Effector memory CD4-positive, alpha-beta T cell (primary cell): ENCODE measurements at places on chromosomes 2 and 18.

- DNase-seq = no peak
Observed at GRCh38 chr2:149094217-149095015, 55.9 kb downstream of the LYPD6B start.

DNA sequence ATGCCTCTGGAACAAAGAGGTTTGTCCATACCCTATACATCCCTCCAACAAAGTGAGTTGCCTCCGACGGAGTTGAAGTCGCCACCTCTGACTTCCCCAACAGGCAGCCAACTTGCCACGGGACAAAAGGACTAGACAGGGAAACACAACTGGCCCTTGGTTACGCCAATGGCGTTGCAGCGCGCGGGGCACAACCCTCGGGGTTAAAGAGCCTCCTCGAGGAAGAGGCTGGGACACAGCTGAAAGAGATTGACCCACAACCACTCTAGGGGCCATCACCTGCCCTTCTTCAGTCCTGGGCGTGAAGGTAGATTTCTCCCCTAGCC is 545 bp downstream of the GTF3C2 start:
- no peak for DNase-seq

DNA sequence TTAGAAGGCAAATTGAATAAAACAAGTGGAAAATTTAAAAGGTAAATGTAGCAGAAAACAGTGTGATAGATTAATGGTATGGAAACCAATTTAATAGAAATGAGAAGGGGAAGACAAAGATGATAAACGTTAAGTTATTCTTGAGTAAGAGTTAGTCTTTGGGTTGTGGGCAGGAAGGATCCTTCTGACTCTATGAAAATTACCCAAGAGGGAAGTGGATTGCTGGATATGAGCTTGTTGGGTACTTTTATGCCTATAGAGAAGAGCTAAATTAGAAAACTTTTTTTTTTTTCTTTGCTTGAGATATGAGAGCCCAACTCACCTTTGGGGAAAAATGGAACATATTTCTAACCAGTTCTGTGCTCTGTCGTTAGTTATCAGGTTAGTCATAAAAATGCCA is 144.0 kb downstream of the LDLRAD4 start:
- DNase-seq = no peak

DNA sequence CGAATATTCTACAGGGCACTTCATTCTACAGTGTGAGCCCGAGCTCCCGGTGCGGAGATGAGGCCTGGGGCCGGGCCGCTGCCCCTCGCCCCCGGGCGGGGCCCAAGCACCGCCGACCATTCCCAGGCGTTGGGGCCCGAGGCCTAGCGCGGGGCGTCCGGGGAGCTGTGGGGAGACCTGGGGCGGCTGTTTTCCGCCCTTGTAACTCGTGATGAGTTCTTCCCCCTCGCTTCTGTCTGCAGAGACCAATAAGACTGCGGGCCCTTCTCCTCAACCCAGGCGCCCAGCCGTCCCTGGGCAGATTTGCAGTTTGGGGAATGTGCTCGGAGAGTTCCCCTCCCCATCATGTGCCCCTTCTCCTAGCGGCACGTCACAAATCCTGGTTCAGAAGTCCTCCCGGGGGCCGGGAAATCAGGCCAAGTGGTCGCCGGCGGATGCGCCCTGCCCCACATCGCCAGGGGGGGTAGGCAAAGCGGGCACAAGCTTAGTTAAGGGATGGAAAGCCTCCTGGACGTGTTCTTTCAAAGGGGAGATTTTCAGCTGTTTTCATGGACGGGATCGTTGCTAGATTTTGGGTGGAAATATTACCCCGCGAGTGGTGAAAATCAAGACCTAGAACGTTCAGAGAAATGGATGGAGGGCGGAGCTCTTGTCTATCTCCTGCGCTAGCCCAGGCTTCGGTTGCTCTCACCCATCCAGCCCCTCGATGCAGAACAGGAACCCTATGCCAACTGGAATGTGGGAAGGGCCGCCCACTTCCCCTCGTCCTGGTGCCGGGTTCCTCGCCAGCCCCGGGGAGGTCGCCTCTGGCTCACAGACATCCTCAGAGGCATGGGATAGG is 18.8 kb upstream of the HAAO start:
- DNase-seq = peak; percentile 26

DNA sequence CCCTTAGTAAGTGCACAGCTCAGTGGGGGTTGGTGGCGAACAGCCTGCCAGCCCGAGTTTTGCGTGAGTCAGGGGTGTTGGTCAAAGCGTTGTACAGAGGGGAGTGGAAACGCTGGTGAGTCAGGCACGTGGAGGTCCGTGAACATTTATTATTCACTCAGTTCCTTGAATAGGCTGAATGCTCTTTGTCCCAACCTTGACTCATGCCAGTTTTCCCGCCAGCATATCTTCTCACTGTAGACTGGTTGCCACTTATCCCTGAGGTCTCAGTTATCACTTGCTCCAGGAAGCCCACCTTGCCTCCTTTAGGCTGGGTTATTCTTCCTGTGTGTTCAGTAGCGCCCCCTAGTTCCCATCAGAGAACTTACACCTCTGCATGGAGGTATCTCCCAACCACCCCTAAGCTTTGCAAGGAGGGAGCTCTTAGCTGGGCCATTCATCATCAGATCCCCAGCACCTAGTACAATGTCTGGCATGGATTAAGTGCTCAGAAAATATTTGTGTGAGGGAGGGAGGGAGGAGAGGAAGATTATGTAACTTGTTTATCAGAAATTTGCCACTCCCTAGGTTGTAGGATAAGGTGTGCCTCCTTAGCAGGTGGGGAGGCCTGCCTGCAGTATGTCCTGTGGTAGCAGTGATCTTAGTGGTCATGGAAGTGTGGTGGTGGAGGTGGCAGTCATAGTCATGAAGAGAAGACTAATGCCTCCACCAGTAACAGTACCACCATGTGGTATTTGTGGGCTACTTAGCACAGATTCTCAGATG is 72.1 kb downstream of the CABLES1 start:
- DNase-seq = no peak

GRCh38 chr2:45337481-45337880 is 273.6 kb downstream of the SRBD1 start:
- no peak for DNase-seq

- no peak for DNase-seq
Observed at GRCh38 chr2:60370814-60371213, 182.6 kb downstream of the BCL11A start.

- no peak for DNase-seq
Observed at GRCh38 chr2:71846669-71847291, 300.9 kb downstream of the CYP26B1 start.

GRCh38 chr2:188412190-188412589 is 120.5 kb downstream of the GULP1 start:
- no peak for DNase-seq

GRCh38 chr2:159904959-159905305 is 106.9 kb upstream of the CD302 start:
- no peak for DNase-seq

- no peak for DNase-seq
Observed at GRCh38 chr2:235518322-235519090, 24.7 kb downstream of the AGAP1 start.

DNA sequence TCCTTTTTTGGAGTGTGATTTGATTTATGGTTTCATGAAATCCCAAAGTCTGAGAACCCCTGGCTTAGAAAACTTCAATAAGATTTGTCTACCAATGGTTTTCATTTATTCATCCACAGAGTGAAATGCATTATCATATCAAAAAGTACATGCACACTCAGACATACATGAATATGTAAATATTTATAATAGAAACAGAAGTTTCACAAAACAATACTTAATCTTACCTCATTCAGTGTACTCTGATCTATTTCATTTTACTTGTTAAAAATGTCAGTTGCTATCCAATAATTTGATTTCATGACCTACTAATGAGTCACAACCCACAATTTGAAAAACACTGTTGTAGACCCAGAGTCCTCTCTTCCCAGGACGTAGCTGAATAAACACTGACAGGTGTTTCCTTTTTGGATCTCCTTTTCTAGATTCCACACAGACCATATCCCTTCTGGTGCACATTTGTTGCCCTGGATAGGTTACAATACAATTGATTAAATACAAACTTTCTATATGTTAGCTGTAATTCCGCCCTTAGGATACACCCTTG is 10.4 kb upstream of the CAVIN2 start:
- DNase-seq = no peak

- no peak for DNase-seq
Observed at GRCh38 chr2:866009-866680, 84.5 kb upstream of the SNTG2 start.

DNA sequence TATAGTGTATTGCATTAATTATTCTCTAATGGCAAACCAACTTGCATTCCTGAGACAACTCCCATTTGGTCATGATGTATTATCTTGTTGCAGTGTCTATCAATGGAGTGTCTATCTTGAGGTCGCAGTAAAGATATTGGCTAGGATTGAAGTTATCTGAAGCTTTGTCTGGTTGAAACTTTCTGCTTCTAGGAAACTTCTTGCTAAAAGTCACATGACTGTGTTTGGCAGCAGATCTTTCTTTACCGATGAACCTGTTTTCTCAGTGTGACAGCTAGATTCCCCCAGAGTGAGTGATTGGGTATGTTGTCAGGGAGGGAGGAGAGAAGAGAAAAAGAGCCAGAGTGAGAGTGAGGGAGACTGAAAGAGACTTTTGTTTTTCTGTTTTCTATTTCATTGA is 119.6 kb downstream of the QPCT start:
- no peak for DNase-seq

DNA sequence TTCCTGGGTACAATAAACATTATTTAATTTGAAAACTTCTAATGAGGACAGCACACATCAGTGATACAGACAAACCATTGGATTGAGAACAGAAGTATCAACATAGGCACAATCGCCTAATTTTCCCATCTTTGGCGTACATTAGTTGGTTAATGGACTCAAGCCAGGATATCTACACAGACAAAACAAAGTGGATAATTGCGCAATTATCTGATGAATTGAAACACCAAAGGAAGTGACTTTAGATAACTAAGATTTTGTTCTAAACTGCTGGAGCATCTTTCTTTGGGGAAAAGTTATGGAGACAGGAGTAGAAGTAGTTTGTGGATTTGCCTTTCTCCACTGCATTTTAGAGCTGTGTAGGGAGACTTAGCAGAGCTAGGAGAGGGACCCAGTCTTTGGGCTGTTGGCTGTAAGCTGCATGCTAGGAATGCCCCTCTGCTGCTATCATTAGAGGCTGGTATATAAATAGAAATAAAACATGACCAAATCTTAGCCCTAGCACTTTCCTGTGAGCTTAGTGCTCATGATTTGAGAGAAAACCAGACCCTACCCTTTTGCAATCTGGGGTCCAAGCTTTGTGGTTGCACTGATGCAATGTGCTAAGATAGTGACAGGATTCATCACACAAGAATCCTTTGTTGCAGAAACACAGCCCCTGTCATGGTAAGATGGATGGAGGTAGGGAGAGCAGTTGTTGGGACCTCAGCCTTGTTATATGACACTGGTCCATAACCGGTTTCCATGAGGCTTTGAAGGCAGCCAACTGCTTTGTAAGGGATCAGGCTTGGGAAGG is 264.5 kb upstream of the PIK3C3 start:
- no peak for DNase-seq

- no peak for DNase-seq
Observed at GRCh38 chr2:51413726-51414125, 381.8 kb upstream of the NRXN1 start.

- DNase-seq = no peak
Observed at GRCh38 chr2:197360744-197361156, 50.2 kb upstream of the ANKRD44 start.

DNA sequence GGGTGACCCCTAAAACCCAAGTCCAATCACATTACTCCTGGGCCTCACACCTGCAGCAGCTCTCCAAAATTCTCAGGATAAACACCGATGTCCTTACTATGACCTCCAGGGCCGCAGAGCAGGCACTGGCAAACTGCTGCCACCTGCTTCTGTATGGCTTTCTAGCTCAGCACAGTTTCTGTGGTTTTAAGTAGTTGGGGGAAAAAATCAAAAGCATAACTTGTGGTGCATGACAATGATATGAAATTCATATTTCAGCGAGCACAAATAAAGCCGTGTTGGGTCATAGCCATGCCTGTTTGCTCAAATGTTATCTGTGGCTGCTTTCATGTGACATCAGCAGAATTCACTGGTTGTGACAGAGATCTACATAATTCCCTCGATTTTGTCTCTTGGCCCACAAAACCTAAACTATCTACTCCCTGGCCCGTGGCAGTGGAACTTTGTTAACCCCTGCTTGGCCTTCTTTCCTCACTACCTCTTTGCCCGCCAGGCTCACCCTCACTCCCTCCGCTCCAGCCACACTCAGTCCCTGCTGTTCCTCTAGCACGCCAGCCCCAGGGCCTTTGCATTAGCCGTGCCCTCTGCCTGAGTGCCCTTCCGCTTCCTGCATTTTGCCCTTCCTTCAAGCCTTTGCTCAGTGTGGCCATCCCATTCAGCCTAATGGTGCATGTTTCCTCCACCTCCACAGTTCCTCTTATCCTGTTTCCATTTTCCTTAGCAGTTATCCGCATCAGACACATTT is 108.3 kb downstream of the AGAP1 start:
- no peak for DNase-seq

- no peak for DNase-seq
Observed at GRCh38 chr2:237964578-237965404, 2.0 kb upstream of the UBE2F start.

DNA sequence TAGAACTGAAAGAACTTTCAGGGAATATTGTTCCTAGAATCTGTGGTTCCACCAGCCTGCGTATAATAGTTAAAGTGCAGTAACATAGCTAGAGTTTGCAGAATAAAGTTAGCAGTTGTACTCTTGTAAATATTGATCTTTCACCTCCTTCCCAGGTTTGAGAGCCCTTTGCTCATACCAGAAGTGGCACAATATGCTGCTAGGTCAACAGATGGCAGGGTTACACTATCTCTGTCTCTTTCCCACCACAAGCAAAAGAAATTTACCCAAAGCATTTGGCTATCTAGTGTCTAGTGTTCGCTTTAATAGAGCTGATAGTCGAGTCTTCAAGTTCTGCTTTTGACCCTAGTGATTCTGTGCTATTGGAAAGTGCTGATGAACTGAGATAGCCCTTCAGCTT is 119.0 kb upstream of the KLHL14 start:
- DNase-seq = no peak

DNA sequence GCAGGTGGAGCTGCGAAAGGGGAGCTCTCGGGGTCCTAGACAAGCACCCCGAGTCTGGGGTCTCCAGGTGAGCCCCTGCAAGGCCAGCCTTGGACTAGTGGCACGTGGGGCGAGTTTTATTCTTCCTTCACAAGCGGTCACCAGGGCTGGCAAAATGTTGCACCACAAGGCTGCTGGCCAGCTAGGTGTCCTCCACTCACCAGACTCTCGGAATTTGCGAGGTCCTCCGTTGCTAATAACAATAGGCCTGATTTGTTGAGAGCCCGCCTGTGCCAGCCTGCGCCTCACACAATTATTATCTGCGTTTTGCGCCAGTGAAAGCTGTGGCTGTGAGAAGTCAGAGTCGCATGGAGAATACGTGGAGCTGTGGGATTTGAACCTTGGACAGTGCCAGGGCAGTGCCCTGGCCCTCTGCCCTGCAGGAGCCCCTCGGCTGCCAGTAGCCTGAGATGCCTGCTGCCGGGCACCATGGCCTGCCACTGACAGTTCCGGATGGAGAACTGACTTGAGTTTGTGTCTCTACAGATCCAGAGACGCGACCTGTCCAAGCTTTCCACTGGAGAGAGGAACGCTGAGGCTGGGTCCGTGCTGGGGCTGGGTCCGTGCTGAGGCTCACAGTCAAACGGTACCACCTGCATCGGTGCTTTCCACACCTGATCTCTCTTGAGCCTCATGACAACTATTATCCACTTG is 77.6 kb upstream of the ODC1 start:
- no peak for DNase-seq

GRCh38 chr2:21161122-21161521 is 37.4 kb downstream of the TDRD15 start:
- DNase-seq = no peak
